Activated CD4-positive, CD25-positive, alpha-beta regulatory T cell treated with anti-CD3 and anti-CD28 coated beads, Interleukin-2, amount 50 U/mL, for 72 hours (primary cell): ENCODE measurements at places on chromosomes 2 and 18.

GRCh38 chr2:189142893-189143759, 36.4 kb downstream of the COL5A2 start:
- DNase-seq: no peak

- no peak for DNase-seq
Measured at GRCh38 chr2:28565720-28566295, 69.9 kb downstream of the PLB1 start.

DNA sequence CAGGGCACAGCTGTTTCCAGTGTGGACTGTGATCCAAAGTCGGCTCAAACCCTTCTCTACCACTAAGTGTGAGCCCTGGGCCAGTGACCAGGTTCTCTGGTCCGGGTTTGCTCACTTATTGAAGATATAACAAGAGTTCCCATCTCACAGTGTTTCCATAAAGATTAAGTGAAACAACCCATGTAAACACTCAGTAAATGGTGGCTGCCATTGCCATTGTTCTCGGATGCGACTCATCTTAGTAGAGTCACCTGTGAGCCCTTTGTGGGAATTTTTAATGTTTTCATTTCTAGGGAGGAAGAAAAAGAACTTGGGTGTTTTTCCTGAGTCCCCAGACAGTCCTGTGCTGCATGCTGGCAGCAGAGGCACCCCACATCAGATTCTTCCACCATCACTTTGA, 53.4 kb downstream of the TPGS2 start:
- DNase-seq: no peak

- no peak for DNase-seq
Measured at GRCh38 chr2:106041150-106041549, 153.0 kb downstream of the UXS1 start.

- no peak for DNase-seq
Measured at GRCh38 chr18:9849407-9850283, 36.1 kb upstream of the TXNDC2 start.
